ENCODE measurements at places on chromosomes 7 and 10. TPM values are rescaled to one million over a fixed set of nuclear protein-coding genes. Genes with fewer than 3 reads are reported as not detected.

HOXA2 gene
- 0.85 TPM for total RNA-seq

ST8SIA6 gene
- total RNA-seq = 0.03 TPM

LOXL4 gene
- 1.4 TPM for total RNA-seq

SYT15B gene
- 3.6 TPM for total RNA-seq

HMX2 gene
- not detected for total RNA-seq

CC2D2B gene
- total RNA-seq = 0.44 TPM

SERPINE1 gene
- total RNA-seq = 1,731 TPM

ANKRD7 gene
- total RNA-seq = 0.13 TPM
